ENCODE measurements at places on chromosomes 11 and 22.

DNA sequence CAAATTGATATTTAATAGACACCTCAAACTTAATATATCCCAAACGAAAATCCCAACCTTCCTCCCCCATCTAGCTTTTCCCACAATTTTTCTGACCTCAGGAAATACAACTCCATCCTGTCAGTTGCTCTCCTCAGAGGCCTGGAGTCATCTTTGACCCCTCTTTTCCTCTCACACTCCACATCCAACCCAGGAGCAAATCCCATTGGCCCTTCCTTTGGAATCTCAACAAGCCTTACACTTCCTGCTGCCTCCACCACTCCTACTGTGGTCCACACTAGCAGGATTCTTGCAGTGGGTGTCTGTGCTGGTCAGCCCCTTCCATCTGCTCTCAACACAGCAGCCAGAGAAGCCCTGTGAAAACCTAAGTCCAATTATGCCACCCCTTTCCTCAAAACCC is 39.3 kb upstream of the RFPL3 start:
- DNase-seq: no peak

DNA sequence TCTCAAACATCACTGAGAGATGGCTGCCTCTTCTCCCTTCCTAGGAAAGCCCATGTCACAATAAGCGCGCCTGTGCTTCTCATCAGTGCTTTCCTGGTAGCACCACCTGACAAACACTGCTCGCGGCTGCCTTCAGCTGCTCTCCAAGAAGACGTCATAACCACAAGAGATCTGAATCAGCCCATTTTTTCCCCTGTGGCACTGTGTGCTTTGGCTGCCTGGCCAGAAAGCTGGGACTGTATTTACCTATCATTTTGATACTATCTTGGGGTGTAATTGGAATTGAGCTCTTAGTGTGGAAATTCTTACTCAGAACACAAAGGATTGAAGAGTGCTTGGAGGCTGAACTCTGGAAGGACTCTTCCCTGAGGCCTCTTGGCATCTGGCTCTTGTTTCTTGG is 50.3 kb upstream of the EHF start:
- DNase-seq: peak; percentile 24

- no peak for DNase-seq
Measured at GRCh38 chr11:119571311-119571710, 148.3 kb upstream of the THY1 start.

- peak; percentile 18 for DNase-seq
Measured at GRCh38 chr11:8080674-8081590, at the start of gene TUB. TSS of gene TUB (plus strand) at chr11:8081211. CDS start at chr11:8081511, 300 bp downstream.

GRCh38 chr11:126732981-126733380 is 267.6 kb downstream of the KIRREL3 start:
- no peak for DNase-seq

GRCh38 chr11:35619855-35620640 is 1.8 kb downstream of the FJX1 start:
- DNase-seq: no peak

All from activated CD4-positive, alpha-beta T cell treated with anti-CD3 and anti-CD28 coated beads, Interleukin-2, amount 50 U/mL, for 48 hours (primary cell).